ENCODE measurements at places on chromosomes 6 and 20. TPM values are rescaled to one million over a fixed set of nuclear protein-coding genes. Genes with fewer than 3 reads are reported as not detected.

The C4B gene
- 1.9 TPM for total RNA-seq

The PEX3 gene
- 17.7 TPM for total RNA-seq

The TREML1 gene
- total RNA-seq = not detected

The SLC32A1 gene
- total RNA-seq = not detected

The VGLL2 gene
- not detected for total RNA-seq

The MAS1 gene
- total RNA-seq = not detected

The MATN4 gene
- total RNA-seq = not detected

The CCN6 gene
- total RNA-seq = not detected

The HTR1B gene
- not detected for total RNA-seq

The NT5DC1 gene
- total RNA-seq = 3.0 TPM

The FAM209B gene
- not detected for total RNA-seq

The KCNG1 gene
- total RNA-seq = not detected

The CCM2L gene
- total RNA-seq = 0.78 TPM

The ISM1 gene
- not detected for total RNA-seq

The ZNF165 gene
- total RNA-seq = 0.26 TPM

The TNFRSF6B gene
- total RNA-seq = 2.5 TPM

The SLC52A3 gene
- total RNA-seq = not detected

The FANCE gene
- total RNA-seq = 9.8 TPM

The BNIP5 gene
- not detected for total RNA-seq

The CGA gene
- not detected for total RNA-seq

The BAG2 gene
- total RNA-seq = 9.0 TPM

The HRH3 gene
- not detected for total RNA-seq

The C6orf62 gene
- total RNA-seq = 49.7 TPM

The PRIM2 gene
- total RNA-seq = 49.1 TPM

The SLC26A8 gene
- not detected for total RNA-seq

The MYBL2 gene
- total RNA-seq = 30.8 TPM
